ENCODE measurements at places on chromosomes 1 and 21.

DNA sequence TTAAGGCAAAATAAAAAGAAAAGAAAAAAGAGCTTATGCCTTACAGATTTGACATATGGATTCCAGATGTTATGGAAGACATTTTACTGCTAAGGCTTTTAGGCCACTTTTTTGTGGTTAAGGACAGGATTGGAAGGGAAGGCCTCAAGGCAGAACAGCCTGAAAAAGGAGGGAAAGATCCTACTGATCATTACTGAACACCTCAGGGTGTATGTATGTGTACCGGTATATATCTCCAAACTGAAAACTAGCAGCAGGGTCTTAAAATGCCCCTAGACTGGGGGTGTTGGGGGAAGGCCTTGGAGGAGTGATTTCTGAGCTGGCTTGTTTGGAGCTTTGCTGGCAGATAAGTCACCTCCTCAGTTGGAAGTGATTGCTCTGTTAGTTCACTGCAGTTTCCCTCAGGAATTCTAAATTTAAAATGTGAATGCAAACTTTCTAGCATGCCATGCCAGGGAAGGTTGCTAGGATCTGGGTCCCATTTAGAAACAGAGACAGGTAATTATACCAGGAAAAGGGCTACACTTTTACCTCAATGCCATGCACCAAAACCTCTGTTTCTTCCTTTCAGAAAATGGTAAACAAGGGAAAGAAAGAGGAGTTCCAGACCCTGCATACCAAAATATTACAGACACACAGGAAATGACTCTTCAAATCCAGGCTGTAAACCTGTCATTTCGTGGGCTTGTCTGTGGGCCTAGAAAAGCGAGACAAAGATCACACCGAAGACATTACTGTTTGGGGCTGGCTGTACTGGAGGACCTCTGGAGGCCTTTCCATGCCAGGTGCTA is 15.0 kb downstream of the C1orf52 start:
- DNase-seq = no peak

- DNase-seq = no peak
Observed at GRCh38 chr1:54865238-54866073, 21.5 kb downstream of the DHCR24 start.

DNA sequence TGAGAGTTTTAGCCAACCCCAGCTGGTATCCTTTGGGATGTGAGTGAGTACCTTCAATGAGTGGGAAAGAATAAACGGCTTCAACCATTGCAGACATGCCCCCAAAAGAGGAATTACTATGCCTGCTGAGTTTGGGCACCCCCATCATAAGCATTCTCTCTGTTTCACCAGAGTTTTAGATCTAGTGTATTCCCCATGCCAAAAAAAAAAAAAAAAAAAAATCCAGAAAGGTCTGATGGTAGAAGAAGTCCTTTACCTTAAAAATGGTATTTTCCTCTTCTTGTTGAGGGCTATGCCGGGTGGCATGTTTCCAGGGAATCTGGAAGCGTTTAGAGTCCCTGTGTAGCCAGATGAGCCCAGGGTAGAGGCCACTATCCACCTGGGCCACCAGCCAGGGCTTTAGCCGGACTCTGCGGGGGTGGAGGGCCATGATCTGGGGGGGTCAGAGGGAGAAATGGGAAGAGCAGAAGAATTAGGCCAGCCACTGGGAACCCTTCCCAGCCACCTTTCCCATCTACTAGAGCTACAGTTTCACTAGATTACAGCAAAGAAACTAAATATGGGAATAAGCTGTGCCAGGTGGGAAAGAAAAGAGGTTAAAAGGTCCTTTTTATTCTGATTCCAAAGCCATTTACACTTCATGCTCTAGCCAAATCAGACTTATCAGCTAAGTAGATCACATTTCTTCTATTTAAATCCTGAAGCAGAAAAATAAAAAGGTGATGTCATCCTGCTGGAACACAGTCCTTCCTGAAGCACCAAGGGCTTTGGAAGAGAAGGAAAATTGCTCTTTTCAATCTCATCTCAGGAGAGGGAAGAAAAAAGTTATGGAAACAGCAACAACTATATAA is 4.7 kb downstream of the IRF6 start:
- DNase-seq = no peak

DNA sequence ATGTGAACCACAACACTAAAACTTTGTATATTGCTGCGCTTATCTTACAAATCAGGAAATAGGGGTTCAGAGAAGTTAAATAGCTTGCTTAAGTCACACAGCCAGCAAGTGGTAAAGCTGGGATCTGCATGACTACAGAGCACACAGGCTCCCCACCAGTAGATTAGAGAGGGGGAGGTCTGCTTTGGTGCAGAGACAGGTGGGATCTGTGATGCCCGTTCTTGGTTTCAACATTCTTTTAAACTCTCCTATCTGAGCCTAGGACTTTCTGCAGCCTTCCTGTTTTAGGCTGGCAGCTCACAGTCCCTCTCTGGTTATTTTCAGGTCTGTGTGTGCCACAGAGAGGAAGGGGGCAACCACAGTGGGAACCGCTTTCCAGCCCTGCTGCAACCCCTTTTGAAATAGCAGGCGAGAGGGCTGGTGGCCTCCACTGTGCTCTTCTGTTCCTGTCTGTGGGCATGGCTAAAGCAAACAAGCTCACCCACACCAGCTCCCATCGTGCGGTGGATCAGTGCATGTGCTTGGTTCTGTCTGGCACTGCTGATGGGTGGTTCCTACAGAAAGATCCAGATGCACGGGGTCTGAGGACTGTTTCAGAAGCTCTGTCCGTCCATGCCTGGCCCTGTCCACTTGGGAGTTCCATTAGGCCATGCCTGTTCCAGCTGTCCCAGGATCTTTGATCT is 1.7 kb upstream of the IL6R start:
- no peak for DNase-seq

GRCh38 chr1:214071469-214071868 is 83.7 kb downstream of the PROX1 start:
- no peak for DNase-seq

DNA sequence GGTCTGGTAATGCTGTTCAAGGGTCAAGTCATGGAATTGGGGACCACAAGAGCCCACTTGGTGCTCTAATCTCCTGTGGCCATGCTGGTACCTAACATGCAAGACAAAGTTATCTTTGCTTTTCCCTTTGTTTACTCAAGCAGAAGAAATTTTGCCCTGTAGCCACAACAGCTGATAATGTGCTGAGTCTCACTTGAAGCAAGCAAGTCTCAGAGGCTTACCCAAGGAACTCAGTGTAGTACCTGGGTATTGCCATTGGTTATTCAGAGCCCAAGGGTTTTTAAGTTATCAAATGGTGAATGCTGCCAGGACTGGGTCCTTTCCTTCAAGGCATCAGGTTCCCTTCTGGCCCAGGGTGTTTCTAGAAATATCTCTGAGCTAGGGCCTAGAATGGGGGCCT is 198.9 kb upstream of the RNPC3 start:
- DNase-seq = no peak

GRCh38 chr1:30466026-30466425 is 257.4 kb downstream of the MATN1 start:
- DNase-seq = no peak

DNA sequence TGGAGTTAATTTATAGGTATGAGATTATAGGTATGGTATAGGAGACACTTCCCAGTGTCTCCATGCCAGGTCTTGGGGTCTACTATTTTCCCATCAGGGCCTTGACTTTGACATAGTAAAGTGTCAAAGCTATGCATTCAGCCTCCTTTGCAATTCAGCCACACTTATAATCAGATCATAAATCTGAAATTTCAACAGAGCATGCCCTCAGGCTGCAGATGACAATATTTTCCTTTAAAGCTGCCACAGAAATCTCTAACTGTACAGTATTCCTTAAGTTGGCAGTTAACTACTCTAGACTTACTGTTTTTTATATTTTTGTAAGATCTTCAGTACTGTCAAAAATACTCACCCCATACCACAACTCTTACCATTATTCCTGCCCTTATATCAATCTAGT is 30.2 kb upstream of the RGS7 start:
- no peak for DNase-seq

DNA sequence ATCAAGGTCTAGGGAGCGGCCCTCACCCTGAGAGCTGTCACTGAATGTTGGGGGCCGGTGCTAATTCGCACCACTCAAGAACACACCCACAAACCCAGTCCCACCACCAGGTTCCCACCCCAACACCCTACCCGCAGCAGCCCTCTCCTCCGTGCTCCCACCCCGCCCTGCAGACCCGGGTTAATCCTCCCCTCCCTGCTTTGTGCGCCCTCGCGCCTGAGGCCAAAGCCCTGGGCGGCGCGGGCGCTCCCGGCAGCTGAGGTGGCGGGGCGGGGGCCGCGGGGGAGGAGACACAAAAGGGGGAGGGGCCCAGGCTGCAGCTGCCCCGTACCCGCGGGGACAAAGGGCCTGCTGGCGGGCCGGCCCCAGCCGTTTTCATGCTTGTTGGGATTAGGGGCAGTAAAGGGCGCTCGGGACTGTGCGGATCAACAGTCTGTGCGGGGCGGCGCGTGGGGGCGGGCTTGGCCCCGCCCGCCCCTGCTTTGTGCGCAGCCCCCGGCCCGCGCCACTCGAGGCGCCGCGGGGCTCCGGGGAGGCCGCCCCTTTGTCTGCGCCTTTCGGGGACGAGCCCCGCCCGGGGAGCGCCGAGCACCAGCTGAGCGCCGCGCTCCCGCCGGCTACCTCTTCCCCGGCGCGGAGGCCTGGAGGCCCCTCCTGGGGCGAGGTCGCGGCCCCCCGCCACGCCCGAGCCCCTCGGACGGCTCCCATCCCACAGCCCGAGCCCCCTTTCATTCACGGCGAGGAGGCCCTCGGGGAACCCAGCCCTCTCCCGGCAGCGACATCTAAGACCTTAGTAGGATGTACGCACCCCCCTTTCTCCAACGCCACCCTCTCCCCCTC is 10.9 kb downstream of the C1orf216 start:
- peak; percentile 91 for DNase-seq

GRCh38 chr1:111045033-111045722 is 81.5 kb upstream of the LRIF1 start:
- no peak for DNase-seq

- DNase-seq = no peak
Observed at GRCh38 chr1:12618965-12619791, 1.2 kb upstream of the DHRS3 start.

- DNase-seq = no peak
Observed at GRCh38 chr1:23910553-23911246, 2.5 kb downstream of the CNR2 start.

DNA sequence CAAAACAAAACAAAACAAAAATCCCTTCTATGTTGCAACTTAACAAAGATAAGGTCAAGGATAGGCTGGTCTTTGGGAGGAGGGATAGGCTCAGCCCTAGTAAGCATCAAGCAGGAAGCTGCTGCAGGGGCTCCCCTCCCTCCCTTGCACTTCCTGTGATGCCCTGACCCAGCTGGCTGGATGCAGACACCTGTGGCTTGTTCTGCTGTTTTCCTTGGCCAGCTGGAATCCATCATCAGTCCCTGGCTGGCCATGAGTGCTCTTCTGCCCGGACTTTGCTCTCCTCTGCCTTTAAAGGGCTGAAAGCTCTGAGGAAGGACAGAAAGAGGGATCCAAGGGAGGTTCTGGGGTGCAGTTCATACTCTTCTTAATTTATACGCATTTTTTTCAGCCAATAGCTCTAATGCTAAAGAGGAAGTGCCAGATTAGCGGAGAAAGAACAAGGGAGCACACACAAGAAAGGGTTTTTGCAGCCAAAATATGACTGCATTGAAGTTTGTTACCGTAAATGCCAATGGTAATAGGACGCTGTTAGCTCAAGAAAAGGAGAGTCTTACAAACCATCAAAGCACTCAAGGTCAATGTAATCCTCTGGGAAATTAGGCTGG is 19.9 kb upstream of the UBE2U start:
- DNase-seq = no peak
